ENCODE measurements at places on chromosomes 3 and 15. TPM values are rescaled to one million over a fixed set of nuclear protein-coding genes. Genes with fewer than 3 reads are reported as not detected.

SI gene
- not detected for total RNA-seq

GOLGA8G gene
- not detected for total RNA-seq

CASR gene
- not detected for total RNA-seq

HYAL1 gene
- 7.1 TPM for total RNA-seq

RPL22L1 gene
- 119 TPM for total RNA-seq

LDHAL6B gene
- total RNA-seq, result not detected

PGBD4 gene
- 1.1 TPM for total RNA-seq

HYKK gene
- total RNA-seq, result 2.6 TPM

KCNAB1 gene
- total RNA-seq, result 0.40 TPM

- DNase-seq, result no peak
These were observed 367.5 kb downstream of the MECOM start for GRCh38 chr3:169295912-169296570.

GRCh38 chr3:178043084-178043483 is 493.2 kb upstream of the KCNMB2 start:
- DNase-seq, result no peak

- no peak for DNase-seq
These were observed 646.5 kb downstream of the NSUN3 start for GRCh38 chr3:94709249-94709902.

GRCh38 chr15:68818066-68818768 is 2.5 kb downstream of the ANP32A start:
- DNase-seq, result peak; percentile 44

GRCh38 chr15:98706387-98706786 is 58.0 kb downstream of the IGF1R start:
- DNase-seq, result no peak

DNA sequence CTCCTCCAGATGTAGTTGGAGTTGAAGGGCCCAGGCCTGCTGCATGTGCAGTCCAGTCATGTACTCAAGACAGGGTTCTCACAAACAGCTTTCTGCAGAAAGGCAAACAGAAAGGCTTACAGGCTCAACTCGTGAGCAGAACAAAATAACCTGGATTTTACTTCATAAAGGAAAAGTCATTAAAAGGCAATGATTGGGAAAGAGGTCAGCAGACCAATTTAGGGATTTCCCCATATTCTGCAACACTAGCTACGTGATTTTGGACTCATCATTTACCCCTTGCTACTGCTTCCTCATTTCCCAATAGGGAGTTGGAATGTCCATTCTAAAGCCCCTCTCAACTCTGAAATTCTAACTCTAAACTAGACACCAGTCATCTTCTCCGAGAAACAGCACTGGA is 18.1 kb downstream of the METTL6 start:
- DNase-seq, result no peak

DNA sequence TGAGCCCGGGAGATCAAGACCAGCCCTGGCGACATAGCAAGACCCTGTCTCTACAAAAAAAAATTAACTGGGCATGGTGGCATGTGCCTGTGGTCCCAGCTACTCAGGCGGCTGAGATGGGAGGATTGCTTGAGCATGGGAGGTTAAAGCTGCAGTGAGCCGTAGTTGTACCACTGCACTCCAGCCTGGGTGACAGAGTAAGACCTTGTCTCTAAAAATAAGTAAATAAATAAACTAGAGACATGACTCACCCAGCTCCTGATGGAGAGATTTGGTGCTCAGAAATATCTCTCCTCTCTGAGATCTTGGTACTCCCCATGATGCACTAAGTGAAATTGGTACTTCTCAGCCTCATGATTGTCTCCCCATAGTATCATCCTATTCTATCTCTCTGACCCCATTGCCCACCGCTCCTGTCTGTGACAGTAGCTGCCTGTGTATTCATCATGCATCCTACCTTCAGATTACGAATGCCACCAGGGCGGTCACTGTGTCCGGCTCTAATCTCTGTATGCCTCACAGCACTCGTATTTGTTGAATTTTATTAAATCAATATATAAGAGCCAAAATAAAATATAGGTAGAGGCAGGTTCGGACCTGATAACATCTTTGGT is 50.9 kb downstream of the ABHD2 start:
- no peak for DNase-seq

DNA sequence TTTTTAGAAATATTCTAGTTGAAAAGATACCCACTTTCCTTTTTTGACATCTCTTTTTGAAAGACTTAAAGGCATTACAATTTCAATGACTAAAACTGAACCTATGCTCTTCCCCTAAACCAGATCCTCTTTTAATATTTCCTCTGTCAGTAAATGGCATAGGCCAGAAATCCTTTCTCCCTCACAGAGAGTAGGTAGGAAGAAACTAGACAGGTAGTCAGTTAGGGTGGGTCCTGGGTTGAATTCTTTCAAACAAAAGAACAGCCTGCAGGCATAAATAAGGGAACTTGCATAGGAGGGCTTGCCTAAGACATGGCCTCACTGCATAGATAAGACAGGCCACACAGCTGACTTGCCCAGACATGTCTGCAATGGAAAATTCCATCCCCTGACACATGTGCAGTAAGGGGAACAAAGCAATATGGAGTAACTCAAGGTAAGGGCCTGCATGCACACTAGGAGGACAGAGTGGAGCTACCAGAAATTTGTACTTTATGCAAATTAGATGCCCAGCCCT is 23.1 kb downstream of the PLSCR5 start:
- no peak for DNase-seq

- no peak for DNase-seq
These were observed 90.9 kb upstream of the CGNL1 start for GRCh38 chr15:57285386-57285785.

DNA sequence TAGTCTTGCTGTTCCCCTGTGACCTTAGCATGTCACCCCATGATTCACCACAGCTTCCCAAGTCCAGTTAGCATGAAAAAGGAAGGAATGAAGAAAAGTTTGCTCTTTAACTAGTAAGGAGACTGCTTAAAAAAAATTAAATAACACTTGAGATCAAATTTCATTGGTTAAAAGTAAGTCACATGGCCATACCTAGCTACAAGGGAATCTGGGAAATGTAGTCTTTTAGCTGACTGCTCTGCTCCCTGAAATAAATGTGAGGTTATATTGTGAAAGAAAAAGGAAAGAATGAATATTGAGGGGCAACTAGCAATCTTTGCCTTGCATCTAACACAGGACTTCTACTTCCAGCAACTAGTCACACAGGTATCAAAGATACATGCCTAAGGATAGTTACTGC is 84.7 kb upstream of the LRRN1 start:
- DNase-seq, result no peak

GRCh38 chr15:48628832-48629231 is 16.7 kb downstream of the FBN1 start:
- no peak for DNase-seq

DNA sequence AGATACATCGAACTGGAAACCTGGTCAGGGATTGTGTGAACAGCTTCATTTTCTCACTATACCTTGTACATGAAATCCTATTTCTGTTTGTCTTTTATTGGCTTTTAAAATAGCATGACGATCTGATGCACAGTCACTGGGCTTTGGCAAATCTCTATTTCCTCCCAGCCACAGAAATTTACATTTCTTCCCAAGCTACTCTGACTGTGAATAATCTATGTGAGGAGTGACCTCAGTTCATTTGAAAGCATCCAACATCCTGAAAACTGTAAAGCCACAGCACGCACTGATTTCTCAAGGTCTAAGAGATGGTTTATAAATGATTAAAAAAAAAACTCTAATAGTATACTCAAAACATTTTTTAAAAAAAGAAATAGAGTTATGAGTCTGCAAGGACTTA is 450.3 kb downstream of the IL5RA start:
- no peak for DNase-seq

DNA sequence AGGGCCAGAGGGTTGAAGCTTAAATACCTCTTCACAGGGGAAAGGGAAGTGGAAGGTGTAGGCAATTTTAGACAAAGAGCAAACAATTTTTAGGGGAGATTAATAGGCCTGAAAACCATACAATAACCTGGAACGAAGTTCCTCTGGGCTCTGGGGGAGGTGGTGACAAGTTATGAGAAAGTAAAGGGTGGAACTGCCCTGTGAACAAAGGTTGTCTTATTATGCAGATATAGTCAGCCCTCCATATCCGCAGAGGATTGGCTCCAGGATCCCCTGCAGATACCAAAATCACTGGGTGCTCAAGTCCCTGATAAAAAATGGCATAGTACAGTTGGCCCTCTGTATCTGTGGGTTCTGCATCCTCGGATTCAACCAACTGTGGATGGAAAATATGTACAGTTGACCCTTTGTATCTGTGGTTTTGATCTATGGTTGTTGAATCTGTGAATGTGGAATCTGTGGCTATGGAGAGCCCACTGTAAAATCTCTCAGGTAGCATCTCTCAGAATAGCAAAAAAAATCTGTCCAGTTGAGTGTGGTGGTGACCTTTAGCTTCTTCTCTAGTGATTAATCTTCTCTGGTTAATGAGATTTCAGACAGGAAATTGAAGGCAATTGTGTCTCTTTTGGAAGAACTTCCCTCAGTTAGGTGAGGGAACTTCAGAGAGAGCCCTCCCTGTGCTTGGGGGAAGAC is 40.2 kb downstream of the CLEC3B start:
- no peak for DNase-seq

GRCh38 chr3:117193390-117193789 is 483.8 kb downstream of the TUSC7 start:
- no peak for DNase-seq

DNA sequence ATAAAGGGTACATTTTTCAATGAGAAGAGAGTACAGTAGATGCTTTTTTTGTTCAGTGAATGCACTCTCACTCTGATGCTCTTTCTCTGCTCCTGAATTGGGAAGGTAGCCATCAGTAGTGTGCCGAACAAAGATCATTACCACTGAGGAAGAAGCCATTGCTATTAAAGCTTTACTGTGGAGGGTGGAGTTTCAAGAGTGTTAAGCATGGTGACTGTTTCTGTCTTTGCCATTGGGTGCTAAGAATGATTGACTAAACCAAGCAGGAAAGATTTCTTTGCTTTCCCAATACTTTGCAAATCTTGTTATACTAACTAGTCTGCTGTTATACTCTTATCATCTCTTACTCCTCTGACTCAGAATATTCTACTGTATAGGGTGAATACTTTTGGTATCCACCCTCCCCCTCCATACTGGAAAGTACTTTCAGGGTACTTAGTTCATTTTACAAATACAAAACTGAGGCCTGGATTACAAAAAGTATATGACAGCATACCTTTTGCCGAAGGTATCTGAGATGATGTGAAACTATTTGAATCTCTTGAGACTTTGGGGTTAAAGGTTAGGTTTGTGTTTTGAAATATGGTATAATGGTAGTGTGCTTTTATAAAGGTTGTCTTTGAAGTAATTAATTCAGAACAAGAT is 1.7 kb downstream of the RAB11A start:
- DNase-seq, result no peak

DNA sequence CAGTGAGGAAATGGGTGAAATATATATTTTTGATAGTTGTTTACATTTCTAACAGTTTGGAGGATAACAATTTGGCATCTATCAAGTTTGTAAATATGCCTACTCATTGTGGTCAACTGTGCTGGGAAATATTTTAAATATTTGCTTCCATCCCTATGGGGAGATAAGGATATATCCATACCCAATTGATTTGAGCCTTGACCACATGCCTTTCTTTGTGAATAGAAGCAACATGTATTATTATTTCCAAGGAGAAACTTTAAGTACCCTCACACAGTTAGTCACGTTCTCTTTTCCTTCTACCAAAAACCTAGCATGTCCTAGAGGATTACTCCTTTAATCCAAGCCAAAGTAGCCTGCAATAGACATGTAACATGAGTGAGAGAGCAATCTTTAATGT is 245.4 kb upstream of the CBLB start:
- DNase-seq, result no peak

GRCh38 chr3:184766555-184767261 is 45.3 kb upstream of the VPS8 start:
- no peak for DNase-seq

DNA sequence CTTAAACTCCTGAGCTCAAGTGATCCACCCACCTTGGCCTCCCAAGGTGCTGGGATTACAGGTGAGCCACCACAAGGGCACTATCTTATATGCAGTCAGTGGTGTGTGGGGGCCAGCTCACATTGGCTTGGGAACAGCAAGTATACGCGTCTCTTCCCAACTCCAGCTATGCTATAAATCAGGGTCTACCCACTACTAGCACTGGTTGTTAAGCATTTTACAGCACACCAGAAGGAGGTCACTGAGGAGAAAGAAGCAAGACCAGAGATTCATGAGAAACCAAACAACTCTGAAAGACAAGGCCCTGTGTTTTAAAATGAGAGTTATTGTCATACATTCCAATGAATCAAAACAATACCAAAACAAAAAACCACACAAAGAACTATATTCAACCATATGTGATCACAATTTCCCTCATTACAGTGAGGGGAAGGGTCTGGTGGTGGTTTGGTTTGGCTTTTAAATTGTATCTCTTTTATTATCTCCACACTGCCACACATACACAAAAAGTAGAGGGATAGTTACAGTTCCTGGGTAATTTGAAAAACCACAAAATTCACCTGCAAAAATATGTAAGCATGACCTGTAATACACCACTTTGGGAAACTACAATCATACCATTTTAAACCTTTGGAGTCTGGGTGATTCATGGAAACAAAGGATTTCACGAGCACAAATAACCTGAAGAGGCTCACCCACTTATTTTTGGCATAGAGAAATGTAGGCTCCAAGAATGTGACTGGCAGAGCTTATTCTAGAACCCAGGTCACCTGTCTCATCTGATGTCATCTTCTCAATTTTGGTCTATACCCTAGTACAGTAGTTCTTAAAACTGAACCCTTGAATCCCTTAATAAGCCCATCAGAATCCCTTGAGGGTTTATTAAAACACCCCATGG is 5.2 kb downstream of the MAGI1 start:
- DNase-seq, result no peak

DNA sequence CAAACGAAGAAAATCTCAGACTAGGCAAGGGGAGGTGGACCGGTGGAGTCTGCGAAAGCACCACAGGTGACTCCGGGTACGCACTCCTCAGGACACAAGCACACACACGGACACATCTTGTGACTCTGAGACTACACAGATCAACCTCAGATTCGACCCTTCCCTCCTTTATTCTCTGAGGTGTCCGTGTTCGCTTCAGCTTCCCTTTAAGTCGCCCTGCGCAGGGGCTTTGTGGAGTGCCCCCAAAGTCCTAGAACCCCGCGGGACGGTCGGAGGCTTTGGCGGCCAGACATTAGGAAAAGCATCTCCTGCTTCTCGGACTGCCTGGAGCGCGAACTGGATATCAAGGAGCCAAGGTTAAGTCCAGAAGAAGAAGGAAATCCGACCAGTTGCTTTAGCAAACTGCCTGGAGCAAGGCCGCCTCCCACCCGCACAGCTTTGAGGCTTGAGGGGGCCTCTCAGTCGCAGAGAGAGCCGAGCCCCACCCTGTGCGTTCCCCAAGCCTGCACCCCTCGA is 730 bp downstream of the DGKG start:
- no peak for DNase-seq

DNA sequence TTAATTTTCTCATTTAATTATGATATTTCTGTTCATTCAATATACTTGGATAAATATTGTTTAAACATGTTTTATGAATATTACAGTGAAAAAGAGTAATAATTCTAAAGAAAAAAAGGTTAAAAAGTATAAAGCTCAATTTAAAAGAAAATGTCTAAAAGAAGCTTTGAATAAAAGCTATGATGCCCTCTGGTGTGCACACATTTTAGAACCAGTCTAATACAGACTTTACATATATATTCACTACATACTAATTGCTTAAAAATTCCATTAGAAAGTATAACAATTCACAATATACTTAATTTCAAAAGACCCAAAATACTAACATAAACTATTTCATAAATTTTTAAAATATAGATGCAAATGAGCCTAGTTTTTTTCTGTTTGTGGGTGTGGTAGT is 909.1 kb upstream of the ROBO1 start:
- DNase-seq, result no peak

- no peak for DNase-seq
These were observed 48.0 kb downstream of the ARHGAP31 start for GRCh38 chr3:119342176-119342575.

- no peak for DNase-seq
These were observed 125.8 kb upstream of the GALNT15 start for GRCh38 chr3:16048435-16049318.
